ENCODE measurements at places on chromosomes 13 and 19.

DNA sequence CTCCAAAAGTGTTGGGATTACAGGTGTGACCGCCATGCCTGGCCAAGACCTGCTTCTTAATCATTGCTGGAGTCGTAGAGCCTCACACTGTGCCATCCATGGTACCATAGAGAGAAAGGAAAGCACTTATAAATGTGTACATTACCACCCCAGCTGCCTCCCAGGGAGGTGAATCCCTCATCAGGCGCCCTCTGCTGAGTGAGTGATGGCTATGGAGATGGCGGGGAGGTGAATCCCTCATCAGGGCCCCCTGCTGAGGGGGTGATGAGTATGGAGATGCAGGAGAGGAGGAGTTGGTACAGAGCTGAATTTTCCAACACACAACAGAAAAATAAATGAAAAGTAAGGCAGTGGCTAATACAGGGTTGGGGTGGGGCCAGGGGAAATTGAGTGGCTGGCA lies 263.4 kb downstream of the UQCRFS1 start:
- DNase-seq: no peak

- DNase-seq: no peak
Measured at GRCh38 chr13:27026396-27026795, 145.2 kb downstream of the USP12 start.

DNA sequence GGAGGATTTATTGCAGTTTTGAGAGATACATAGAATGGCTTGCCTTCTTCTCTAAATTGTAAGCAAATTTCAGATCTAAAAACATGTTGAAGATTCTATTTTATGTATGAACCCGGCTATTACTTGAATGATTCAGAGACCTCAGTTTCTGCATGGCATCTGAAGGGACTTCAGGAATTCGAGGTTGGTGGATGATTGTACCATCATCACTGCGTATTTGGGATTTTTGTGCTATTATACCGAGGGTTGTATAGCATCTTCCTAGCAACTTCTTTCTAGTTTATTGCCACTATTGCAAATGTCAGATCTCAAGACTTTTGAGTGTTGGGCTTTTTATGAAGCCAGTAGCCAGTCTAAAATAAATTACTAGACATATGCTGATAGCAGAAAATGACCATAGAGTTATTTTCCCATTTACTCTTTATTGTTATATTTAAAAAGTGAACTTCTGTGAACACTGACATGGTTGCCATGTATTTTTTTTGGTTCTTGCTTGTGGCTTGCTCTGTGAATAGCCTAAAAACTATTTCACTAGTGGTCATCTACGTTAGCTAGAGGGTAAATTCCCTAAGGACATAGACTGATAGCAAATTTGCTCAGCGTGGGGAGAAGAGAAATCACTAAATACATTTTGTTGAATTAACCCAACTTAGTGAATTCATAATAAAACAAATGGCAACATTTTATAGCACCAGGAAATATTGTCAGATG lies 70.6 kb upstream of the KLF12 start:
- DNase-seq: no peak

GRCh38 chr13:101211261-101211660 lies 205.0 kb downstream of the NALCN start:
- peak; percentile 8 for DNase-seq

GRCh38 chr13:41655997-41656396 lies 198.6 kb downstream of the RGCC start:
- DNase-seq: no peak
